ENCODE measurements at places on chromosomes 1 and 21.

GRCh38 chr1:12144969-12145368 lies 21.8 kb upstream of the TNFRSF1B start:
- no peak for DNase-seq

- DNase-seq, result no peak
These were observed 15.0 kb downstream of the TNFRSF25 start for GRCh38 chr1:6450943-6451373.

- DNase-seq, result no peak
These were observed 244.0 kb downstream of the DNM3 start for GRCh38 chr1:172085317-172085716.

- peak; percentile 2 for DNase-seq
These were observed 1.9 kb downstream of the SORT1 start for GRCh38 chr1:109395602-109396512.

DNA sequence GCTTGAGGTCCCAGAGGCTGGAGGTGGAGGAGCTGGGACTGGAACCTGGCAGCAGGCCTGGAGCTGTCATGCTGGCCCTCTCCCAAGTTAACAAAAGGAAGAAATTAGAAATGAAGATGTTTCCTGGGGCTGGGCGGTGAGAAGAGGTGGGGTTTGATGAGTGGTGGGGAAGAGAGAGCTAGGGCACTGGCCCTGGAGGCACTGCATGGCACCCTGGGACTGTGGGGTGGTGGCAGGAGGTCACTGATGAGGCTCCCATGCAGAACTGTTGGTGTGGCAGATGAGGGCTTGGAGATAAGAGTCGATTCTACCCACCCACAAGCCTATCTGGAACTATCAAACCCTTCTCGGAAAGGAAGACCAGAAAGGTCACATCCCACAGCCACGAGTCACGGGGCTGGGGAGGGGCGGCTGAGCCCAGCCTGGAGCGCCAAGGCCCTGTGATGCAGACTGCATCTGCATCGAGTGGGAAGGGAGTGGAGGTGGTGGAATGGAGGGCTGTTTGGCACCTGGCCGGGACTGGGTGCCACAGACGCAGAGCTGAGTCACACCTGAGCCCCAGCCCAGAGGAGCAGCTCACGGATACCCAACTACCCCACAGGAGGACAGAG lies 29.4 kb downstream of the MRPL37 start:
- peak; percentile 93 for DNase-seq

- DNase-seq, result no peak
These were observed 566.7 kb downstream of the KIF26B start for GRCh38 chr1:245721488-245721887.

DNA sequence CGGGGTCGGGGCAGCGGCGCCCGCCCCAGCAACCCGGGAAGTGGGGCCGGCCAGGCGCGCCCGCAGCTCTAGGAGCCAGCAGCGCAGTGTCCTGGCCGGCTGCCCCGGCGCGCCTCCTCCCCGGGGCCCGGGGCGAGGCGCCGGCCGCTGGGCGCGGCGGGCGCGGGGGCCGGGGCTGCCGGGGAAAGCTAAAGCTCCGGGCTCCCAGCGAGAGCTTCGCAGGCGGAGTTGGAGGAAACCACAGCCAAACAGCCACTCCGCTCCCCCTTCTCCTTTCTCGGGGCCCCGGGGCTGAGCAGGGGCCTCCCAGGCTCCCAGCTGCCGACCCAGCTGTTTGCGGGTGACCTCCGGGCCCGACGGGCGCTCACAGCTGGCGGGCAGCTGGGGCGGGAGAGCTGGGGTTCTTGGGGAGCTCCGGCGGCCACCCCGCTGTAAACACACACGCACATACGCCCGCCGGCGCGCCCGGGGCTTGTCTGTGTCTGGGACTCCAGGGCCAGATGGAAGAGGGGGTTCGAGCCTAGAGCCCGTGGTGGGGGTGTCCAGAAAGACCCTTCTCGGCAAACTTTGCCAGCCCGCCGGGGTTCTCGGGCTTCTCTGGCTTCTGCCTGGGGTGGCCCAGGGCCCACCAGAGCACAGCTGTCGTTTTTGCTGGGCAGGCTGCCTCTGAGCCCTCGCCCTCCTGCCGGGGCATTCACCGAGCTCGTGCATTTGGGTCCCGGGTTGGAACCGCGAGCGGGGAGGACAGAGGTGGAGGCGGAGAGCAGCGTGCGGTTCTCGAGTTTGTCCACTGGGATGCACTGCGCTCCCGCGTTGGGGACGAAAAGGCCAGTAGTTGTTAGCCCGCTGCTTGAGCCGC lies 1.5 kb downstream of the AJAP1 start:
- DNase-seq, result peak; percentile 18

DNA sequence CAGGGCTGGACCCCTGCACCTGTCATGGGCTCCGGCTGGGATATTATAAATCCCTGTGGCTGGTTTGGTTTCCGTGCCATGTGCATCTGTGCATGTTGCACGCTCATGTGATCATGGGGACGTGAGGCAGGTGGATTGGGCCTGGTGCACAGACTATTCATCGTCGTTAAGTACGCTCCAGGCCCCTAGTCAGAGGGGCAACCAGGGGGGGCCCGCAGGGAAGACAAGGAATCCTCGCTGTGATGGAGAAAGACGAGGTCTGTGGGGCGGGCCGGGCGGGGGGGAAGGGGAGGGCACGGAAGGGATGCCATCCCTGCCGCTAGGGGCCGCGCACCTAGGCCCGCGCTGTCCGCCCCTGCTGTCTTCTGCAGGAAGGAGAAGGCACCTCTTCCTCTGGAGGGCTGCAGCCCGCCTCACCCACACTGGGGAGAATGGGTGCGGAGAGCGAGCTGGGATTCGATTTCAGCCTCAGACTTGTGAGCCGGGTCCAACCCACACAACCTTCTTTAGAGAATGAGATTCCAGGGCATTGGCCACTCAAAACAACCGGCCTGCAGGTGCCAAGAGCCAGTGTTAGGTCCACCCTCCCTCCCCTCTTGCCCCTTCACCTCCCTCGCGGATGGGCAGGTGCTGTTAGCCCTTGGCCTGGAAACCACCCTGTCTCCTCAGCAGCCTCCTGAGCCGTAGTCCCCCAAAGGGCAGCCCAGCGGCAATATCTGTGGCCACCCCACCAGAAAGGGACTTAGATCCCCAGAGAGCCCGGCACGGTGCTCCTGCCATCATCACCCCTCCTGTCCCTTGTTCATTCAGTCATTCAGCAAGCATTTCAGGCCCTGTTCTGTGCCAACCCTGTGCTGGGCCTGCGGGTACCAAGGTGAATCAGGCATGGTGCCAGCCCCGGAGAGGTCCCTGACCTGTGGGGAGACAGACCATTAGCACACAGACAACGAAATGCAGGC lies 950 bp upstream of the LRP8 start:
- DNase-seq, result no peak

- DNase-seq, result no peak
These were observed 258.1 kb upstream of the RAB4A start for GRCh38 chr1:229012823-229013222.

DNA sequence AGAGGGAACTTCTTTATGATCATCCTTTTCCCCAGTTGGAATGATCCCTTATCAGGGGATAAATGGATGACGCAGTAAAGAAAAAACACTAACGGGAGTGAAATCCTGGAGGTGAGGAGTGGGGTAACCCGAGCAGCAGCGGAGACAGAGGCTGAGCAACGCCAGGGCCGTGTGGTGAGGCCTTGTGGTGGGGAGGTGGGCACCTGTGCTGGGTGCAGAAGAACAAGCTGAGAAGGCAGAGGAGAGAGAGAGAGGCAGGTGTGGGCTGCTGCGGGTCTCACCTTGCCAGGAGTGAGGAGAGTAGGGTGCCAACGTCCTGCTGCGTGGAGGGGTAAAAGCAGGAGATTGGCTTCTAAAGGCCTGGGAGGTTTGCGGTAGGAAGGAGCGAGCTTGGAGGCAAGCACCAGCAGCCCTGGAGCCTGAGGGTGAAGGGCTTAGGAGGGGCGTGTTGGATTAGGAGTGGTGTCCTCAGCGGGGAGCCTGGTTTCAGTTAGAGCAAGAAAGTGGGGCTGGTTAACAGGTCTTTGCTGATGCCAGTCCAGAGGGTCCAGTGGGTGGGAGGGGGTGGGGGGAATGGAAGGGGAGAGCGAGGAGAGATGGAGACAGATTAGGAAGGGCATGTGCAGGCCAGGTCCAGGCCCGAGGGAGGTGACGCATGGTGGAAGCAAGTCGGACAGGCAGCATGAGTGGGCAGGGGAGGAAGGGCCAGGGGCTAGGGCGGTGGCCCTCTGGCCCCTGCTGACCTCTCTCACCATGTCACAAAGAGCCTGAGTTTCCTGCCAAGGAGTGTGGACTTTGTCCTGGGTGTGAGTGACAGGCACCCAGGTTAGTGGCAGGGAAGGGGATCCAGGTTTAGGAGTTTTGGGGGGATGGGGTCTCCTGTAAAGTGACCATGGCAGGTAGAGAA lies 36.7 kb upstream of the LHX4 start:
- peak; percentile 65 for DNase-seq

DNA sequence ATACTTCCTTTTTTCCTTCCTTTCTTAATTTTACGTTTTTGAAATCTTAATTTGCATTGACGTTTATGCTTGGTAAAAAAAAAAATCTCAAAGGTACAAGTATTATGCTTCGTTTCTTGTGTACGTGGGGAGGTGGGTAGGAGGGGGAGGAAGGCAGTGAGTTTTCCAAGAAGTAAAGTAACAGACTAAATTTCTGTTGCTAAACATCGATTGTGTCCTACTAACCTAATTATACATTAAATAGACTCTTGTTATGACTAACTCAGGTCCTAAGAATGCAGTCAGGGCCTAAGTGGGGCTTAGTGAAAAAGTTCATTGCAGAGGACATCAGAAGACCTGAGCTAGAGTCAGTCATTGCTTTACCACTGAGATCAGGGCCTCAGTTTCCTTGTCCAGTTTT lies 17.5 kb downstream of the NEK7 start:
- no peak for DNase-seq

DNA sequence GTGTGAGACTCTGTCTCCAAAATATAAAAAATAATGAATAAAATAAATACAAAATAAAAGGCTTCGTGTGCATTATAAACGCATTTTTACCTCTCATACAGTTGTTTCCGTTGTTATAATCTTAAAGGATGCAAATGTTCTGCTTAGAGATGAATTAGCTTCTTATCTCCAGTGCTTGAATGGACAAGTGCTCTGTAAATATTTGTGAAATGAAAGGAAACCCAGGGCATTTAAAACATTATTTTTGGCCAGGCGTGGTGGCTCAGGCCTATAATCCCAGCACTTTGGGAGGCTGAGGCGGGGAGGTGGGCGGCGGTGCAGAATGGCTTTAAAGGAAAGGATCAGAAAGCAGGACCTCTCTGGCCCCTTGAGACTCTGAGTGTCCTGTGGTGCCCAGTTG lies 94.5 kb downstream of the HUNK start:
- no peak for DNase-seq

DNA sequence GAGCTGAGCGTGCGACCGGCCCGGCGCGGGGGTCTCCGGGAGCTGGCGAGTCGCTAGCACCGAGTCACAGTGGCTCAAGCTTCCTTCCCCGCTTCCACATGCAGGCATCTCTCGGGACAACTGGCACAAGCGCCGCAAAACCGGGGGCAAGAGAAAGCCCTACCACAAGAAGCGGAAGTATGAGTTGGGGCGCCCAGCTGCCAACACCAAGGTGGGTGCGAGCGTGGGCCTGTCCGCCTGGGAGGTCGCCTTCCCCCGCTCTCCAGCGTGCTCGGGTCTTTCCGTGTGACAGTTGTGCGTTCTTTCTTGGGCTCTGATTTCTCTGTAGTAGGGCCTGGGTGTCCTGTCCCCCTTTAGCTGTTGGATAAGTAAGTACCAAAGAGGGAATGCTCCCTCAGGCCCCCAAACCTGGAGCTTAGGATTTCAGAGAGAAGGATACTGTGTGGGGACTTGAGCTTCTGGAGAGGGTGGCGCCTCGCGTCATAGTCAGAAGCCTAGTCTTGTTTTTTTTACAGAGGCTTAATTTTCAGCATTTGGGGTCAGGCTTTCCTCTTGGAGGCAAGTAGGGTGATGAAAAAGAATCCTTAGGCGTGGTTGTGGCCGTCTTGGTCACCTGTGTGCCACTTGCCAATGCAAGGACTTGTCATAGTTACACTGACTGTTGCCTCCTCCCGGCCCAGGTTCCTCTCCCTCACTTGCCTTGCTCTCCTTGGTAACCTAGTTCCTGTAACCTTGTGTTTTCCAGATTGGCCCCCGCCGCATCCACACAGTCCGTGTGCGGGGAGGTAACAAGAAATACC lies 790 bp downstream of the RPS8 start:
- DNase-seq, result no peak

- DNase-seq, result no peak
These were observed 13.7 kb downstream of the CSF1 start for GRCh38 chr1:109924316-109924715.

- DNase-seq, result no peak
These were observed 936.7 kb upstream of the TMPRSS15 start for GRCh38 chr21:19340303-19340702.

DNA sequence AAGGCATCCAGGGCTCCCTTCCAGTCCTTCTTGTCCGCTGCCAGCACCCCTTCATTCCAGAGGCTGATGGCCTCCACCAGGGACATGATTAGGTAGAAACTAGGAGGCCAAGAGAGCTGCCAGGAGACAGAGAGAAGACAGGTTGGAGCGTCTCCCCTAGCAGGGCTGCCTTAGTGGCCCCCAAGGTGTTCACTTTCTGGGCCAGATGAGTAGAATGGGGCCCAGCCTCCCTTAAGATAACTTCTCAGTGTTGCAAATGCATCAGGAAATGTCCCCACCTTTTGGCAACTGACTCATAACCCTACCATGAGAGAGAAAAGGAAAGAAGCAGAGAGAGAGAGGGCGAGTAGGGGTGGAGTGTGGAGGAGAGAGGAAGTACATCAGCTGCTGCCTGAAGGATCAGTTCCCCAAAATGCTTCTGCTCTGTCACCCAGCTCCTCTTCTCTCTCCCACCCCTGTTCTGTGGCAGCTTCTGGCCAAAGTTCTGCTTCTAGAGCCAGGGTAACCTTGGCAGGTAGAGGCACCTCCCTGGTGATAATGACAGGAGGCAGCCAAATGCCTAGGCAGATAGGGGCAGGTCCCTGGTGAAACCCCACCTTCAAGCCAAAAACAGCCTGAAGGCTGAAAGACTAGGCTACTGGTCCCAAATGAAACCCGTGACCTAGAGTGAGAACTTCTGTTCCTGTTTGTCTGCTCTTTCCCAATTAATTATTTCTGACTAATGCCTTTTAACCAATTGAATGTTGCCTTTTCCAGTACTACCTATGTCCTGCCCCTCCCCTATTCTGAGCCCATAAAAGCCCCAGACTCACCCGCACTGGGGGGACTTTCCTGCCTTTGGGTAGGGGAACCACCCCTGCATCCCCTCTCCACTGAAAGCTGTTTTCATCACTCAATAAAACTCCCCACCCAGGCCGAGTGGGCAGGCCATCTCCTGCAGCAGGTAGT lies at the start of gene NCF2:
NCF2 (minus strand) TSS at position 216 of the 948 bp plus-strand sequence; CDS start at position 86, 130 bp downstream.
- peak; percentile 32 for DNase-seq

GRCh38 chr1:159187033-159187432 lies 15.6 kb downstream of the CADM3 start:
- no peak for DNase-seq

- DNase-seq, result no peak
These were observed 9.8 kb downstream of the FRRS1 start for GRCh38 chr1:99756598-99756997.

DNA sequence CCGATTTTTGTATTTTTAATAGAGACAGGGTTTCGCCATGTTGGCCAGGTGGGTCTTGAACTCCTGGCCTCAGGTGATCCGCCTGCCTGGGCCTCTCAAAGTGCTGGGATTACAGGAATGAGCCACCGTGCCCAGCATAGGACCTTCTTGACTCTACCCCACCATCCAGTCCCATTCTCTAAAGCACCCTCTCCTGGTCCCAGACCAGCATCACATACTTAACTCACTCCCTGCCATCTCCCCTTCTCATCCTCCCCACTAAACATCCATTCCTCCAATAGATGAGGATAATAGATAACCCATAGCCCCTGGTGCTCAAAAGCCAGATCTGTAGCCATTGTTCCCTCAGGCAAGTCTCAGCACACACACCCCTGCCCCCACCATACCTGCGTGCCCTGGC lies 2.1 kb downstream of the ENTREP3 start:
- no peak for DNase-seq

- DNase-seq, result no peak
These were observed 123.1 kb downstream of the AKT3 start for GRCh38 chr1:243726806-243727502.

Data from trophoblast cell (in vitro differentiated cells and primary cell).